ENCODE measurements at places on chromosomes 1 and 21.

DNA sequence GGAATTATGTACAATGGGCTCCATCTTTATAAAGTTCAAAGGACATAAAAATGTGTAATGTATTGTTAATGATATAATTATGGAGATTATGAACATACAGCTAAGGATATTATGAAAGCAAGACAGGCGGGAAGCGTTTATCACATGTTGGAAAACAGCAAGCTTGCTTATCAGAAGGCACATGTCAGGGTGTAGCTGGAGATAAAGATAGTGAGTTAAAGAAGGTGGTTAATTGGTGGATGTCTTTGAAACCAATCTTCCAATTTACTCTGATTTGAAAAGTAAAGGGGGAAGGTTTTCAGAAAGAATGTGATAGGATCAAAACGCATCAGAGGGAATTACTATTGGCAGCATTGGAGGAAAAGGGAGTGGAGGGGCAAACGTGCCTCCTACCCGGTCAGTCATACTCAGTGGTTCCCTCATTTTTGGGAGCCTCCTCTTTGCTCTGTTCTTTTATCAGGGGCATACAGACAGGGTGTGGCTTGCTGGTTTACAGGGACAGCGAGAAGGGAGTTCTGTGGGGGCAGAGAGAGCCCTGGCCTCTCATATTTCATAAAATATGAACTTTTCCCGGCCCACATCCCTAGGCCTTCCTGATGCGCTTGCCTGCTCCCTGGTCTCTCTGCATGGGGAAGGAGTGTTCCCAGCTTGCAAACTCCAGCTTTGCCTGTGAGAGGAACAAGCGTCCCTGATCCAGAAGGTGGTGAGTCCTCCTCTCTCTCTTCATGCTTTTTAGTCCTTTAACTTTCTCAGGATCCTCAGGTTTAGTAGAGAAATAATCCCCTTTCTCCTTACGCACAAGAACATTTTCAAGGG is 8.0 kb upstream of the SVBP start:
- DNase-seq: no peak

- DNase-seq: no peak
These were observed 68.9 kb downstream of the CDC7 start for GRCh38 chr1:91569411-91570119.

- no peak for DNase-seq
These were observed 16.0 kb downstream of the HHAT start for GRCh38 chr1:210344706-210345105.

DNA sequence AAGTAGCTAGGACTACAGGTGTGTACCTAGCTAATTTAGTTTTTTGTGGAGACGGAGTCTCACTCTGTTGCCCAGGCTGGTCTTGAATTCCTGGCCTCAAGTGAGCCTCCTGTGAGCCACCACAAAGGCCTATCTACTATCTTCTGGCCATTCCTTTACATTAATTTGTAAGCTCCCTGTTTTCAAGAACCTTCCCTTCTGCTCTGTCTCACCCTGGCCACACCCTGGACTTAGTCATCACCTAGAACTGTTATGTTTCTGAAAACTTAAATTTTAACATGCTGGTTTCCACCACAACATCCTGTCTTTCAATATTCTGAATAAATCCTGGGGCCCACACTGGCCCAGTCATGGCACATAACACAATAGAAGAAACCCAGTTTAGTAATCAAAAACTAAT is 4.9 kb upstream of the B4GALT3 start:
- peak; percentile 41 for DNase-seq

DNA sequence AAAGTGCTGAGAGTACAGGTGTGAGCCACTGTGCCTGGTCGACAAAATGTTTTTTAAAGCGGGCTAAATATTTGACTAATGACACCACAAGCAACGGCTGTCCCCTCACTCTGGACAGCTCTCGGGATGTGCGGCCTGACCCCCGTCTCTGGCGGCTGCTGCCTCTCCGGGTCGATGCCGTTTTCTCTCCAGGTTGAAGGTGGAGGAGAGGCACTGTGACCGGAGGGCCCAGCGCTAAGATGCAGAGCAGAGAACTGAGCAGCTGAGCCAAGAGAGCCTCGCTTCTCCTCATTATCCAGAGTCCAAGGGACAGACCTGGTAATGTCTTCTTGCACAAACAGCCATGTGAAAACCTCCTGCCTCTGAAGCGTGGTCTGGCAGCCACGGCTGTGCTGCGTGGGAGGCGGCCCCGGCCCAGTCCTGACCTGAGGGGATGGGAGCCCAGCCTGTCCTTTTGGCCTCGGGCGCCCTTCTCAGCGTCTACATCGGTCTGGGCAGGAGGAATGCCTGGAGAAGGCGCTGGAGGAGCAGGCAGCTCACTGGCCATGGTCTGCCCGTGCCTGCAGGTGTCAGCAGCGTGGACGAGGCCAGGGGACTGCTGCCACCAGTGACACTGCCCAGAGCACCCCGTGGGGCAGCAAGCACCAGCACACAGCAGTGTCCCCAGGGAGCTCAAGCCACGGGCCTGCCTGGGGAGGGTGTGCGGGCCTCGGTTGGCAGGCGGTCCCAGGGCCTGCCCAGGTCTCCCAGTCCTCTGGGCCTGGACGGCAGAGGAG is 10.3 kb downstream of the MORN1 start:
- no peak for DNase-seq

DNA sequence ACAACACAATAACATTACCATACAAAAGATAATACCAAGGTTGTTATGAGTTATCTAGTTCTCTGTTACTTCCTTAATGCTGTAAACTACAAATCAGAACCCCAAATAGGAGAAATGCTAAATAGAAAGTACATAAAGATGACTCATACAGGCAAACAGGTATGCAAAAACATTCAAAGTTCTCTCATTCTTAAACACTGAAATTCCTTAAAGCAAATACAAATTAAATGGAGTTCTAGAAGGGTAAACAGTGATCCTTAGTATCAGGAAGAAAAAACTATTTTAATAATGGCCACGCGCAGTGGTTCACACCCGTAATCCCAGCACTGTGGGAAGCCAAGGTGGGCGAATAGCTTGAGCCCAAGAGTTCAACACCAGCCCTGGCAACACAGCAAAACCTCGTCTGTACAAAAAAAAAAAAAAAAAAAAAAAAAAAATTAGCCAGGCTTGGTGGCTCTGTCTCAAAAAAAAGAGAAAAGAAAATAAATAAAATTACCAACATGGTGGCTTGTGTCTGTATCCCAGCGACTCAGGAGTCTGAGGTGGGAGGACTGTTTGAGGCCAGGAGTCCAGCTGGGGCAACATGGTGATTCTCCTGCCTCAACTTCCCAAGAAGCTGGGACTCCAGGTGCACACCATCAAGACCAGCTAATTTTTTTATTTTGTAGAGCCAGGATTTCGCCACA is 17.5 kb downstream of the FBXO42 start:
- no peak for DNase-seq

DNA sequence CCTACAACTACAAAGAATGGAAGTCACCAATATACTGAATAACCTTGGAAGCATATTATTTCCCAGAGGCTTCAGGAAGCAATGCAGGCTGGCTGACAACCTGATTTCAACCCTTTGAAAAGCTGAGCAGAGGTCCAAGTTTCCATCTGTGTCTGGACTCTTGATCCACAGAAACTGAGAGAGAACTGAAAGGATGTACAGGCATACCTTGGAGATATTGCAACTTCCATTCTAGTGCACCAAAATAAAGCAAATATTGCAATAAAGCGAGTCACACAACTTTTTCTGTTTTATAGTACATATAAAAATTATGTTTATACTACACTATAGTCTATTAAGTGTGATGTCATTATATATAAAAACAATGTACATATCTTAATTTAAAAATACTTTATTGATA is 85.3 kb downstream of the TYW3 start:
- DNase-seq: no peak

DNA sequence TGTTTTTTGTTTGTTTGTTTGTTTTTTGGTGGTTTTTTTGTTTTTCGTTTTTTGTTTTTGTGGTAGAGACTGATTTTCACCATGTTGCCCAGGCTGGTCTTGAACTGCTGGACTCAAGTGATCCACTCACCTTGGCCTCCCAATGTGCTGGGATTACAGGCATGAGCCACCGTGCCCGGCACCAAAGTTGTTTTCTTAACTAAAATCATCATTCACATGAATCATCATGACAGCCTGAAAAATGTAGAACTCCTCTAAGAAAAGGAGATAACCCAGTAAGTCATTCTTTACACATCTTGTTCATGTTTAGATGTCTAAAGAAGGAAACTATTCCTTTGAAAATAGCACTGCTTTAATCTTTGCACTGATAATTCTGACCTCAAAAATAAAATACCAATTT is 37.5 kb downstream of the DISP1 start:
- no peak for DNase-seq

GRCh38 chr1:8858112-8858668 is 20.3 kb downstream of the ENO1 start:
- no peak for DNase-seq

GRCh38 chr1:216173376-216173995 is 249.8 kb downstream of the USH2A start:
- no peak for DNase-seq

- DNase-seq: peak; percentile 96
These were observed 34.9 kb upstream of the RUNX3 start for GRCh38 chr1:24964811-24965570.

GRCh38 chr1:42417166-42417565 is 36.6 kb downstream of the RIMKLA start:
- DNase-seq: no peak

GRCh38 chr1:169594391-169594790 is 8.1 kb upstream of the F5 start:
- DNase-seq: no peak

DNA sequence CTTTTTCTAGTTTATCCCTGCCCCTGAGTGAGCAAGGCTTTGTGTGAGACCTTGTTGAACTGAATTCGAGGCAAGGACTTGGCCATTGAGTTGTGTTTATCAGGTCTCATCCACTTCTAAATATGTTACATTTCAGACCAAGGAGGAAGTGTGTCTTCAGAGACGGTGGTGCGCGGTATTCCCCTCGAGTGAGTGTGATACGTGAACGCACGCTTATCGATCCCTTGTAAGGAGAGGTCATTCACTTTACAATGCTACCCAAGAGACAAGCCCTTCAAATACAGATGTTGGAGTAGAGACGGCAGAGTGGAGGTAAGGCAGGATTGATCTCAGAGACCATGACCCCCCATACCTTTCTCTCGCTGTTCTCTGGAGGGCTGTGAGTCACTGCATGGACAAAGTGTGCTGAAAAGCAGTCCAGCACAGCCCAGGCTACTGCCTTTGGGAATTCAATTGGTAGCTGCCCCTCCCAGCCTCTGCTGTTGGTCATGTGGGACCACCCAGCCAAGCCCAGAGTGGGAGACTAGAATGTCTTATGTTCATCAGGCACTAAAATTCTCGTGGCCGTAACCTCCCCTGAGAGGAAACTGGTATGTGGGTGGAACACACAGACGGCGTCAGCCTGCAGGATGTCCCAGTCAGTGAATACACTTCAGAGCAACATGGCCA is 16.3 kb upstream of the MTARC1 start:
- DNase-seq: no peak

- no peak for DNase-seq
These were observed 55.6 kb downstream of the SSX2IP start for GRCh38 chr1:84634536-84635205.

GRCh38 chr1:64745181-64745985 is 508 bp downstream of the RAVER2 start:
- no peak for DNase-seq

DNA sequence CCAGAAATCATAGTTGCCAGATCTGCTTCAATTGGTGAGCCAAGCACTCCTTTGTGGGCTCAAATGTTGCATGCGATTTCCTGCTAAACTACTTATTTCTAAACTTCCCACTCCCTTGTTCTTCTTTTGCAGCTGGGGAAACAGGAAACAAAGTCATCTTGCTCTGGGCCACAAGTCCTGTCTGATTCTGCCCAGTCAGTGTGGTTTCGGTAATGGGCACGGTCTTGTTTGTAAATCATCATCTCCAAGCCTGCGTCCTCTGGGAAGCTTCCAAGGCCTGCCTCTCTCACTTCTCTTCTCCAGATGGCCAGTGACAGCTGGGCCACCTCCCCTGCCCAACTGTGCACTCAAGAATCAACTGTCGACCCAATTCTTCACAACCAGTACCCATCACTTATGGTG is 4.4 kb downstream of the S100A8 start:
- no peak for DNase-seq

DNA sequence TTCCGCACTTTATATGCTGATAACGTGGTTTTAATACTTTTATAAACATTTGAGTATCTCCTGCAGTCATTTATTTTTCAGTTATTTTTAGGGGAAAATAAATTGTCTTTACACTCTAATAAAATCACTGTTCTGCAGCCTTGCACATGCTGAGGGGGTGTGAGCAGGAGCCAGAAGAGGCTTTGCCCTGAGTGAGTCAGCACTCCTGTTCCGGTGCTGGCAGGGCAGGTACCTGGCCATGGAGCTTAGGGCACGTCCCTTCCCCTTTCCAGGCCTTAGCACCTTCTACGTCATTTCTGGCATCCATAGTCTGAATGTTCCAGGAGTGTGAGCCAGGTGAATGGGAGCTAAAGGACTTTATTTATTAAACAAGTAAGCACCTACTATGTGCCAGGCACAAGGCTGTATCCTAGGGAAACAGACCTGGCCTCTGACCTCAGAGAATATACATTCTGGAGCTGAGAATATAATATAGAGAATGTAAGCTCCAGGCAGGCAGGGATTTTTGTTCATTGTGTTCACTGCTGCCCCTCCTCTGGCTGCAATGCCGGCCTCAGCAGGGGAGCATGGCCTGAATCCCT is 402.9 kb downstream of the PTPRU start:
- DNase-seq: no peak

GRCh38 chr1:168057921-168058320 is 78.8 kb downstream of the GPR161 start:
- no peak for DNase-seq

DNA sequence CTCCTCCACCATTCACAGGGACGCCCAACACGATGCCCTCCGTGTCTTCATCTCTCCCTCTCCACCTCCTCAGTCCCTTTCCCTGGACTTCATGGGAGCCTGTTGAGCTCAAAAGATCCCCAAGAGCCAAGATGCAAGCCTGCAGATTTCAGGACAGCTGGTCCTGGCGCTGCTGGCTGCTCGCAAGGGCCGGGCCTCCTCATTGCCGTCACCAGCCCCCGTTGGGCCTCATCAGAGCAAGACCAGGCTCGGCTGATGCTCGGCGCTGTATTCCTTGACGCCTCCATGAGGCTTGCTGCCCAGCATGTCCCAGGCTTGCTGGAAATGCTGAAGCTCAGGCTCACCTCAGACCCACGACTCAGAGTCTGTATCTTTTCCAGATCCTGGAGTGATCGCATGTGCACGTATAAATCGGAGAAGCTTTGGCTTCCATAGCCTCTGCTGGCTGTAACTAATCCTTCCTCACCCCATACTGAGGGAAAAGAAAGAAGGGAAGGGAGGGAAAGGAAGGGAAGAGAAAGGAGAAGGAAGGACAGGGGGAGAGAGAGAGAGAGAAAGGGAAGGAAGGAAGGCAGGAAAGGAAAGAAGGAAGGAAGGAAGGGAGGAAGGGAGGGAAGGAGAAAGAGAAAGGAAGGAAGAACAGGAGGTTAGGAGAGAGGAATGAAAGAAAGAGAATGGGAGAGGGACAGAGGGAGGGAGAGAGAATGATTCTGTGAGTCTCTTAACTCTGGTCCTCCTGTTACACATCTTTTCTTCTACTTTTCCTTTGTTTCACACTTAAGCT is 94.6 kb downstream of the KCNJ15 start:
- DNase-seq: no peak

- DNase-seq: no peak
These were observed 28.7 kb upstream of the SLC45A3 start for GRCh38 chr1:205709059-205709398.

GRCh38 chr21:37878946-37879660 is 37.2 kb downstream of the KCNJ6 start:
- no peak for DNase-seq

- DNase-seq: no peak
These were observed 49.8 kb downstream of the NFASC start for GRCh38 chr1:204920511-204920910.

- no peak for DNase-seq
These were observed 3.5 kb upstream of the TIAM1 start for GRCh38 chr21:31347435-31348032.
